ENCODE measurements at places on chromosomes 13 and 19. TPM values are rescaled to one million over a fixed set of nuclear protein-coding genes. Genes with fewer than 3 reads are reported as not detected.

The AMH gene
- 1.9 TPM for total RNA-seq

The APOC1 gene
- 816 TPM for total RNA-seq

- DNase-seq, result no peak
- no peak overlapping the region for H3K27ac ChIP-seq
- no peaks in the 10 kb centered on the region for H3K4me1 ChIP-seq
- H3K36me3 ChIP-seq, result no peaks in the 10 kb centered on the region
- no peak overlapping the region for H3K4me3 ChIP-seq
Measured at GRCh38 chr19:57675881-57676280, 5.9 kb upstream of the ZNF551 start.

- no peak overlapping the region for H3K4me3 ChIP-seq
- no peaks in the 10 kb centered on the region for H3K4me1 ChIP-seq
- no peak for DNase-seq
- H3K27me3 ChIP-seq, result no peaks in the 10 kb centered on the region
- no peak overlapping the region for H3K27ac ChIP-seq
Measured at GRCh38 chr13:72427757-72428528, 299.5 kb downstream of the MZT1 start.

- H3K36me3 ChIP-seq, result no peaks in the 10 kb centered on the region
- H3K4me1 ChIP-seq, result no peaks in the 10 kb centered on the region
- no peak overlapping the region for H3K4me3 ChIP-seq
- no peak overlapping the region for H3K27ac ChIP-seq
- no peaks in the 10 kb centered on the region for H3K27me3 ChIP-seq
Measured at GRCh38 chr13:26342898-26343297, 89.0 kb downstream of the CDK8 start.

Measured in lower lobe of right lung (tissue), 2 donors.